ENCODE measurements at places on chromosomes 13 and 19.

- no peak for DNase-seq
Measured at GRCh38 chr13:22432690-22433089, 748.1 kb upstream of the SGCG start.

GRCh38 chr19:18086590-18087138 is at the start of gene IL12RB1:
Gene IL12RB1 (minus strand): TSS chr19:18086934. CDS start chr19:18086823, 111 bp downstream.
- DNase-seq: peak; percentile 48

DNA sequence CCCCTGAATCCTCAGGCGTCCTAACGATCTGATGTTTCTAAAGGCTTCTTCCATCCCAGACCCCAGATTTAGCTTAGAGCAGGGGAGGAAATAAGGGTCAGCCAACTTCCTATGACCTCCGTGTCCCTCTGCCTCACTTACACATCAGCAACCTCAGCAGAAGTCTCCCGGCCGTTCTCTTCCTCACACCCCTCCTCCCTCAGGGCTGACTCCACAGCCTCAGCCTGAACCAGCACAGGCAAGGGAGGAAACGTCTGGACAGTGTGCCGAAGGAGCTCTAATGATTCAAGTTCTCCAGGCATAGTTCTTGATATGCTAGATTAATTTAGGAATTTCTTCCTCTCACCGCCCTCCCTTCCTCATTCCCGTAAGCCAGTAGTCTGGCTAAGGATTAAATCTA is 121.4 kb downstream of the NUFIP1 start:
- no peak for DNase-seq

GRCh38 chr13:93851236-93851635 is 624.6 kb downstream of the GPC6 start:
- DNase-seq: no peak

GRCh38 chr13:25330541-25330940 is 29.1 kb downstream of the NUP58 start:
- DNase-seq: no peak

DNA sequence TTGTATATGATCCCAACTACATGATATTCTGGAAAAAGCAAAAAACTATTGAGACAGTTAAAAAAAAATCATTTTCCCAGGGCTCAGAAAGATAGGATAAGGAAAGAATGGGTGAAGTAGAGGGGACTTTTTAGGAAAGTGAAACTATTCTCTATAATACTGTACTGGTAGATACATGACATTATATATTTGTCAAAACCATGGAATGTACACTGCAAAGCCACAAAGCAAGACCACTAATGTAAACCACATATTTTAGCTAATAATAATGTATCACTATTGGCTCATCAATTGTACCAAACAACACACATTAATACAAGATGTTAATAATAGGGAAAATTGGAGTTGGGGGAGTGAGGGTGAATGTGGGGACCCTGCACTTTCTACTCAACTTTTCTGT is 182.6 kb downstream of the EFNB2 start:
- DNase-seq: no peak

DNA sequence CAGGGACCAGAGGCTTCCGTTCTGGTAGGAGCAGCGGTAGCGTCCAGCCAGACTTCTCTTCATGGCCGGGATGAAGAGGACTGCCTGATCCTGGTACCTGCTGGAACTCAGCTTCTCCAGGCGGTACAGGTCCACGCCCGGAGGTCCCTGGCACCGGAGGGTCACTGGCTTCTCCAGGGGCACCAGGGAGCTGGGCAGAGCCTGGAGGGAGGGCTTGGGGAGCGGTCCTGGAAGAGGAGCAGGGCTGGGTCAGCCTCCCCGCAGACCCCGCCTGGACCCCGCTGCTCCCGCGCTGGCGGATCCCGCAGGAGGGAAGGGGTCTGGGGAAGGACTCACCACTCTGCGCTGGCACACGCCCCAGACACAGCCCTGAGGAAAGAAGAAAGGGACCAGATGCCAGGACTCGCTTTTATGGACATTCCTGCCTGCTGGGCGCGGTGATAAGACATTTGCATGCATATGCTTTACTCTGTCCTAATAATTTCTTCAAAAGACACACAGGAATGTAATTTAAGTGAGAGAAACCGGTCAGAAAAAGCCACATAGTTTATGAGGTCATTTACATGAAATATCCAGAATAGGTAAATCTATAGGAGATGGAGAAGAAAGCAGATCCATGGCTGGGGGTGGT is 5.8 kb downstream of the GP6 start:
- DNase-seq: no peak

DNA sequence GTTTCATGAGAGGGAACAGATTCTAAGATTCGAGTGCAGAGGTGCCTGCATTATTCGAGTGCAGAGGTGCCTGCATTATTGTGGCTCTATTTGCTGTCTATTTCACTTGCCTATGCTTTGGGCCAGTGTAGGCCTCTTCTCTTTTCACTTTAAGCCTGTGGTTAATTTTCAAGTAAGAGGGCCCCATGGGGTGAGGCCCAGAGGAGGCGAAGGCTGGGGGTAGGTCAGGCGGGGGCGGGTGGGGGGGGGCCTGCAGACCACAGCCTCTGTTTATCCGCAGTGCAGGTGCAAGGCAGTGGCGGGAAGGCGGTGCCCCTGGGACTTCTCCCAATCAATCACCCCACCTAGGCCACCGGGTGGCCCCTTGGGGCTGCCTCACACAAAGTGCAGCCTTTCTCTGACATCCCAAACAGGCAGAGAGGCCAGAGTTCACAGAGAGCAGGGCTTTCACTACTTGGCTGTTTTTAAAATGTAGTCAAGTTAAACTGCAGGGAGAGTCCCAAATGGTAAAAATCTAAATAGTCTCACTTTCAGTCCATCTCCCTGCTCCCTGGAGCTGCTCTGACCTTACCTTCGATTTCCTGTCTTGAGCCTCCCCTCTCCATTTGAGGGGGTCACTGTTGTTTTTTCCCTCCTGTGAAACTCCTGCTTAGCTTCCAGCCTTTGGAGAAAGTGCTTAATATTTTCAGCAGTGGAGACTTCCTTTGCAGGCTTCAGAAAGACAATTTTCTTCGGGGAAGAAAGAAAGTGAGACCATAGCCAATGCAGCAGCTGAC is 249.0 kb downstream of the DLEU7 start:
- DNase-seq: peak; percentile 77

DNA sequence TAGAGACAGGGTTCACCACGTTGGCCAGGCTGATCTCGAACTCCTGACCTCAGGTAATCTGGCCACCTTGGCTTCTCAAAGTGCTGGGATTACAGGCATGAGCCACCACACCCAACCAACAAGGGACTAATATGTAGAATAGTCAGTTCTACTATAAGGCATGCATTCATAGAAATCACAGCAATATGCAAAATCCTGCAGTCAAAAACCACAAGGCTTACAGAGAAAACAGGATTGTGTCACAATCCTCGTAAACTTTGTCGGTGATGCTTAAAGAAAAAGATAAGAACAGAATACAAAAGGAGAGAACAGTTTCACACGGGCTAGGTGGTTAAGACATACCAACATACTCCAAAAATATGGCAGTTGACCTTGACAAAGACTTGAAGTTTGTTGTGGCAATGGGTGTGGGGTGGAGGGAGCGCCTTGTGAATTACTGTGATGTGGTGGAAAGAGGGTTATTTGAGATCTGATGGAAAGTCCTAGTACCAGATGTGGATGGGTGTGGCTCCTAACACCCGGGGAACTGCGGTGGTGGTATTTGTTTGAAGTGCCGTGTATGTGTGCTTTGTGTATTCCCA is 12.4 kb downstream of the NOSIP start:
- peak; percentile 62 for DNase-seq

GRCh38 chr19:7349231-7349591 is 474 bp downstream of the ARHGEF18 start:
- DNase-seq: no peak

DNA sequence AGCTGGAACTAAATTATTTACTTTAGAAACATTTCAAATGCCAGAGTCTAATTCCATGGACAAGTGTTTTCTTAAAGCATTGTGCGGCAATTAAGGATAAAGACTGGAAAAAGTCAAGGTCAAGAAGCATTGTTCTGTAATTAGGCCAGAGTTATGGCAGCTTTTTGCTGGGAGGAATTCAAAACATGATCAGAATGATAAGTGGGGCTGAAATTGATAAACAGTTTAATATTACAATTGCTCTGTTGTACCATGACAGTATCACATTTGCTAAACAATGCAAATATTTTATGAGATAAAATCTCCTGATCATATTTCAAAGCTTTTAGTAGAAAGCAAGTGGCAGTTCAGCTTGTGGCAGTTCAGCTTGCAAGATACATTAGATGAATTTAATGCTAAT is 513.7 kb downstream of the GPC6 start:
- no peak for DNase-seq

- no peak for DNase-seq
Measured at GRCh38 chr13:68030152-68030809, 800.1 kb upstream of the PCDH9 start.

DNA sequence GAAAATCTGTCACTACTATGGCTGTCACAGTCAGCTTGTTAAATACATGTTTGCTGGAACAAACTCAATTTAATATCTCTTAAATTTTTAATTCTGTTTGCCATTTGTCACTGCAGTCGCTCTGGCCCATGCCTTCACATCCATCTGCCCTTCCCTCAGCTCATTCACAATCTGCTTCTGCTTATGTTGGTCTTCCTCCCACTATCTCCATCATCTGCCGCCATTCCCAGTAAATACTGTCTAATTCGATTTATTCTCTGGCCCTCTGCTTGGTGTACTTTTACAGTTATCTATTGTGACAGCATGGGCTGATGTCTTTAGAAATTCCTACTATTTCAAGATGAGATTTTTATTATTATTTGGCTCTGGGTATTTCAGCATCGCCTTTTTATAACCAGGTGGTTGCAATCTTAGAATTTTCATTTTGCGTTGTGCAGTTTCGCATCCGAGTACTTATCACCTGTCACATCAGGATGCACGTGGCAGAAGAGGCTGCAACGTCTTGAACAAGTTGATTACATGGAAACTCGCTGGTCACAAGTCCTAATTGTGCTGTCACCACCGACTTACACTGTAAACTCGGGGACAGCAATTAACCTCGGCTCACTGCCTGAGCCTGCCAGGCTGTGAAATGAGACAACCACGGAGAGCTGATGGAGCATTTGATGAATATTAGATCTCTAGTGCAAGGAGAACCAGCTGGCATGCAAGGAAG is 158.4 kb downstream of the MYO16 start:
- no peak for DNase-seq

- no peak for DNase-seq
Measured at GRCh38 chr19:46480415-46480814, 9.1 kb upstream of the PNMA8A start.

DNA sequence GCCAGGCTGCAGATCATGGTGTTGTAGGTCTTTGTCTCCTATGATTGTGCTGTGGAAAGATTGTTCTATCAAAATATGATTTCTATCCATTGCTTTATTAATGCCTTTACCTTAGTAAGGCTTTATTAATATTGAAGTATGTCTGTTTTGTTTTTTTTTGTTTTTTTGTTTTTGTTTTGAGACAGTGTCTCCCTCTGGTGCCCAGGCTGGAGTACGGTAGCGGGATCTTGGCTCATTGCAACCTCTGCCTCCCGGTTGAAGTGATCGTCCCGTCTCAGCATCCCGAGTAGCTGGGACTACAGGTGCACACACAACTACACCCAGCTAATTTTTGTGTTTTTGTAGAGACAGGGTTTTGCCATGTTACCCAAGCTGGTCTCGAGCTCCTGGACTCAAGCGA is 7.7 kb downstream of the IRGC start:
- no peak for DNase-seq

GRCh38 chr13:110511509-110512181 is 49.9 kb downstream of the RAB20 start:
- DNase-seq: no peak

DNA sequence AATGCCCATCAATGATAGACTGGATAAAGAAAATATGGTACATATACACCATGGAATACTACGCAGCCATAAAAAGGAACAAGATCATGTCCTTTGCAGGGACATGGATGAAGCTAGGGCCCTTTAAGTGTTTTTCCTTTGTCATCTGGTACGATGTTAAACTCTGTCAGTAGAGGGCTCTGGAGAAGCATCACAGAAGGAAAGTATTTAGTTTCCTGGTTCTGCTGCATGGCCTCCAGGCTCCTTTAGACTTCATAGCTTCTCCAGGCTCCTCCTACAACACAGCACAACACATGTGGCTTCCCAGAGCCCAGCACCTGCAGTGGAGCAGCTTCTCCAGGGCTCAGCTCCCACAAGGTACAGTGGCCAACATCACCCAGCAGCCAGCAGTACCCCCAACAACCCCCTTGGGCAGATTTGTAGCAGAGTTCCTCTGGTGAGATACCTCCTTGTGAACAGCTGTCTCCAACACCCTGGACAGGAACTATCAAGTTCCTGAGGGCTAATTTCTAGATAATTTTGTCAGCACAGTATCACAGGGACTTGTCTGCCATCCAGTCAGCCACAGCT is 63.4 kb downstream of the KCTD12 start:
- DNase-seq: no peak

DNA sequence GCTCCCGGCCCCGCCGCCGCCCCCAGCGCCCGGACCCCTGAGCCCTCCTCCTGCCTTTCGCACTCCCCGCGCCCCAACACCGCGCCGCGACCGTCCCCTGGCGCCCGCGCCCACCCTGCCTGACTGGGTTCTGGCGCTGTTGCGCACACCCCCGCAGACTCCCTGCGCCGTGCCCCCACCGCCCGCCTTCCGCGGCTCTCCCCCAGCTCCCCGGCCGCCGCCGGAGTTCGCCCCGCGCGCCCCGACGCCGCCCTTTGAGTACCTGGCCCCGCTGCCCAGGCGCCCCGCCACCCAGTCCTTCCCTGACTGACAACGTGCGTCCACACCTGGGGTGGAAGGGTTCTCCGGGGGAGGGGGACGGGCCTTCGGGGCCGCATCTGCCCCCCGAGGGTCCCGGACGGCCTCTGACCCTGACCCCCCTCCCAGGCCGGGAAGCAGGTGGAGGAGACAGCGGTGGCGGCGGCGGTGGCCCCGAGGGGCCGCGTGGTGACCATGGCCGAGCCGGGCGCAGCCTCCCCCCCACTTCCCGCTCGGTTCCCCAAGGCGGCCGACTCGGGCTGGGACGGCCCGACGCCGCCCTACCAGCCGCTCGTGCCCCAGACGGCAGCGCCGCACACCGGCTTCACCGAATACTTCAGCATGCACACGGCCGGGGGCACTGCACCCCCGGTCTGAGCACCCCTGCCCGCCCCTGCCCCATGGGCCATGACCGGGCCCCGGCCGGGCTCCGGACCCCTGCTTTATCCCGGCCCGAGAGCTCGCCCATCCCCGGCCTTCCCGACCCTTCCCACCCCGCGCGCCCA is 1.4 kb upstream of the MEGF8 start:
- DNase-seq: peak; percentile 49

DNA sequence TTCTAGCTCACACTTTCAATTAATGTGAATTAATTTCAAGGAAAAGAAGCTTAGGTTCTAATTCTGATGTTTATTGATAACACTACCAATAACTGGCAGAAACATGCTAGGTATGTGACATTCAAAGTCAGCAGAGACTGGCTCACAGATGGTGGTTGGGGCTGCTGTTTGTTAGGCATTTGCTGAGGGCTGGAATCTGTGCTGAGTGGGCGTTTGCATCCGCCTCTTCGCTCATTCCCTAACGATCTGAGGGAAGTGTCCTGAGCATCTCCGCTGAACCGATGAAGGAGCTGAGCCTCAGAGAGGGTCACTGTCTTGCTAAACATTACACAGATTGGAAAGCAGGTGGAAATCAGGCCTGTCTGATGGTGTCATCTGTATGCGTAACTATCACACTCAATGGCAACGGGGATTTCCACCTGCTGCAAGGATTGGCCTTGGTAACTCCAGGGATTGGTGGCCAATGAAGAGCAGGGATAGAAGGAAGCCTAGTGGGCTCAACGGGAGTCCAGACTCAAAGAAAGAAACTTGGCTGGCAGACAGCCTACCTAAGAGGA is 338.9 kb downstream of the TEX29 start:
- no peak for DNase-seq
